ENCODE measurements at places on chromosomes 5 and 9. TPM values are rescaled to one million over a fixed set of nuclear protein-coding genes. Genes with fewer than 3 reads are reported as not detected.

GRCh38 chr5:154117050-154117449 is 73.5 kb upstream of the GALNT10 start:
- no peak for DNase-seq

Gene WNK2
- total RNA-seq: under 0.01 TPM

Gene FAM151B
- 1.9 TPM for total RNA-seq

- peak; percentile 82 for DNase-seq
Observed at GRCh38 chr5:96687812-96688453, 25.8 kb downstream of the CAST start.

Gene MARCOL
- total RNA-seq: not detected

Gene FOXD4L4
- total RNA-seq: 0.13 TPM

- no peak for DNase-seq
Observed at GRCh38 chr9:129907201-129907600, 71.9 kb downstream of the USP20 start.

DNA sequence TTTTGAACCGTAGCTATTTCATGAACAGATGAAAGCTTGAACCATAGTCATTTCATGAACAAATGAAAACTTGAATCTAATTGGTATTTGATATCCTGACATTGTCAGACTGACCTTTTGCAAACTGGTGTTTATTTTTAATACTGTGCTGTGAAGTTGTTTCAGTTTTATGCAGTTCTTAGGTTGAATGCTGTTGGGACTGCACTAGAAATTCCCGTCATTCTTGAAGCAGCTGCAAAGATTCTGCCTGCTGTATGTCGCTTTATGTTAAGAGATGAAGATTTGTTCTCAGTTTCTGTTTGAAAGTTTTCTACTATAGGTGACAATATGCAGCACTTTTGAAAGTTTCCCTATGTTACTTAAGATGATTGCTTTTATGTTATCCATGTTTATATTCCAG is 22.5 kb upstream of the FAM120AOS start:
- DNase-seq: no peak

Data from dermis microvascular lymphatic vessel endothelial cell (primary cell).